Activated effector memory CD4-positive, alpha-beta T cell treated with anti-CD3 and anti-CD28 coated beads, Interleukin-2, amount 50 U/mL, for 16 hours (primary cell): ENCODE measurements at places on chromosomes 2 and 18.
A peak's percentile ranks its signal among the peaks of the same experiment; 100 is the strongest.

GRCh38 chr2:222313816-222314215, 15.0 kb upstream of the PAX3 start:
- no peak for DNase-seq

DNA sequence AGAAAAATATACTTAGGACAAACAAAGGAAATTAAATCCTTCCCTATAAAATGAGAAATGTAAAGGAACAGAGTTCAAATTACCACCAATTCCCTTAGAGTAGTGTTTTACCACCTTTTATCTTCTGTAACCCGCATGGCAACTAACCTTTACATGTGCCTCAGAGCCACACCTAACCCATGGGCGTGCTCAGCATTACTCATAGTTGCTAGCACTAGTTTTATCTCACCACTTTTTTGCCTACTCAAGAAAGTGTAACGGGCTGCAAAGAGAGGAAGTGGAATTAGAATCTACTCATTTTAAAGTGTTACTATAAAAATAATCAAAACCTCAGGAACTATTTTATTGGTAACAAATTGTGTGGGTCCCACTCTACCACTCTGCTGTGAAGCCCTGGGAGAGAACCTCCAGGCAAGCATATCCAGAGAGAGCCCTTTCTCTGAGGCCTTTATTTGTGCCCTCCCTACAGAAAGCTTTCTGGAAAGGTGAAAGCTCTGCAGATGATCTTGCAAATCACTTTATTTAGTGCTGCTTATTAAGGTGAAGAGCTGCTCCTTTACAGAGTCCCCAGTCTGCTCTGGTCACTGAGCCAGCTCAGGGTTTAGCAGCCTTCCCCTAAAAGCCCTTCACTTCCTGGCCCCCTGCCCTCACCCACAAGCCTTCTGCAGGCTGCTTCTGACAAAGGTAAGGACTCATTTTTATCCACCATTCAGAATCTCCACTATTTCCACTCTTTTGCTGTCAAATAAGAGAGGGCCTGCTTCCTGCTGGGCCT, 98.8 kb downstream of the TRABD2A start:
- peak; percentile 82 for DNase-seq

DNA sequence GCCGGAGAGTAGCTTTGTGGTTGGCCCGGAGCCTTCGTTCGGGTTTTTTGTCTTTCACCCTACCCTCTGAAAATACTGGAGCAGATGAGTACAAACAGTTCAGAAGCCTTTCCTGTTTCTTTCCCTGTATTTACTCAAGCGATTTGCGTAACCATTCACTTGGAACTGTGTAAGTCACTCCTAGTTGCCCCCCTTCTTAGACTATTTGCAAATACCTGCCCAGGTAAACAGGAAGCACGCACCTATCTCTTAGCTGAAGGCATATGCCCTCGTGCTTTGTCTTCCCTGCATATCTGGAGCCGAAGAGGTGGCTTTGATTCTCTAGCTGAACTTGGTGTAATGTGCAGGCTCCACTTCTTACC, 1.4 kb downstream of the KCNS3 start:
- no peak for DNase-seq

DNA sequence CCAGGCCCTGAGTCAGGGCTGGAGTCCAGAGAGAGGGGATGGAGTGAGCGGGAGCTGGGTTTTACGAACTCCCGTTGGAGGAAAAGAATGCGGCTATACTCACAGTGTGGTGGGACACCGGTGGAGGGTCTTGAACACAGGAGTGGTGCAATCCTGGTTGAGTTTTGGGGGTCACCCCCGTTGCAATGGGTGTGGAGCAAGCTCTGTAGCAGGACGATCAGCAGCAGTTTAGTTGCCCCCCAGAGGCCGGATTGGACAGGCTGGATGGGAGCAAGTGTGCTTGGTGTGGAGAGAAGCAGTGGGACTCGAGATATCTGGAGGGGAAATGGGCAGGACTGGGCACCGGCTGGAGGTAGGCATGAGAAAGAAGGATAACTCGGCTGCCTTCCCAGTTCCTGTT, 72.3 kb upstream of the TWIST2 start:
- DNase-seq = no peak

- no peak for DNase-seq
Observed at GRCh38 chr18:44687421-44687820, 6.7 kb downstream of the SETBP1 start.

GRCh38 chr2:108164318-108164717, 75.5 kb upstream of the SULT1C3 start:
- DNase-seq = no peak

DNA sequence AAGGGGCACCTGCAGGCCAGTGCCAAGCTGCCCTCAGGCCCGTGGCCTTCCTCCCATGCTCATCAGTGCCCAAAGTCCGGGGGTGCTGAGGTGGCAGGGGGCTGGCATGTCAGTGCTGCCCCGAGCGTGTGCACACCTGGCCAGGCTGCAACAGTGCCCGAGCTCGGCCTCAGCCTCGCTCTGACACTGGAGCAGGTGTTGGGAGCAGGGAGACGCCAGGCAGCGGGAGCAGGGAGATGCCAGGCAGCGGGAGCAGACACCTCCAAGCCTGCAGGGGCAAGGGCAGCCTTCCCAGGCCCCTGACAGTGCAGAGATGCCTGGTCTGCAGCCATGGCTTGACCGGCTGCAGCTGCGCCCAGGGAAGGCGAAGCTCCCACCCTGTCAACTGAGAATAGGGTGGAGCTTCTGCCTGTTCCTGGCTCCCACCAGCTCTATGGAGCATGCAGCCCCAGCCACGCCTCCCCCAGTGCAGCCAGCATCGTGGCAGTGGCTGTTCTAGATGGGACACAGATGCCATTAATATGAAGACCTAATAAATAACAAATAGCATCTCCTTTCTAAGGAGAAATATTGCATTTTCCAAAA, 82.4 kb downstream of the DTNB start:
- no peak for DNase-seq

DNA sequence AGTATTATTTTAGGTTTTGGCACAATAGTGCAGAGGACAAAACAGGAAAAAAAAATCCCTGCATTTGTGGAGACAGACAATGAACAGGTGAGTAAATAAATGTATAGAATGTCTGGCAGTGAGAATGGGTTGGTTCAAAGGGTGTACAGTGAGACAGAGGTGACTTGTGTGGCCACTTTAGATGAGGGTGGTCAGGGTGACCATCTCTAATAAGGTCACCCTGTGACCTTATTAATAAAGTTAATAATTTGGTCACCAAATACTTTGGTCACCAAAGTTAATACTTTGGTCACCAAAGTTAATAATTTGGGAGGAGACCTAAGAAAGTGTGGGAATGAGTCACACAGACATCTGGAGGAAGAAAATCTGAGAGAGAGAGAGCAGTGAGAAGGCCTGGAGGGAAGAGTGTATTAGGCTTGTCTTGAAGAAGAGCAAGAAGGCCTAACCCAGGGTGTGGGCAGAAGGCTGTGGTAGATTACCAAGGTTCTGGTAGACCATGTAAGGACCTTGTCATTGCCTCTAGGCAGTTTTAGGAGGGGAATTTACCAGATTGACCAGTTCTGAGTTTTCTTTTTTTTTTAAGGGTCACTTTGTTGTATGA, 1368.4 kb upstream of the CELF4 start:
- no peak for DNase-seq

- no peak for DNase-seq
Observed at GRCh38 chr2:37855283-37856041, 69.6 kb upstream of the RMDN2 start.

GRCh38 chr18:10454681-10455557, 484 bp downstream of the APCDD1 start:
- DNase-seq = no peak

- DNase-seq = no peak
Observed at GRCh38 chr2:54457323-54458023, 1.3 kb downstream of the SPTBN1 start.

- DNase-seq = no peak
Observed at GRCh38 chr18:26827581-26827980, 37.9 kb downstream of the AQP4 start.

DNA sequence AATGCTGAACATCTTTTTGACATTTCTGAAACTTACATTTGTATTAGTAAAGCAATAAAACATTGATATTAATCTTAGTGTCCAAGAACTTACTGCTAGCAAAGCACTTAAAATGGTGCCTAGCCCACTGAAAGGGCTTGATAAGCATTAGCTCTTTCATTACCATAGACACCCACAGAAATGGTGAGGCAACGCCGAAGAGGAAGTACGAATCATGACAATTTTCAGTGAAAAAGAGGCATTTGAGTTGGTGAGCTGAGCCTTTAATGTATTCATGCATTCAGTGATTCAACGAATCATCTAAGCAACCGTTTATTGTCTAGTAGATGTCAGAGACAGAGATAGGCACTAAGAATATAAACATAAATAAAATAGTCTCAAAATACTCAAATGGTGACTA, 101.1 kb downstream of the PIGN start:
- no peak for DNase-seq

GRCh38 chr2:42585779-42586178, 17.3 kb downstream of the MTA3 start:
- DNase-seq = no peak

GRCh38 chr18:35050028-35050546, 8.9 kb downstream of the MAPRE2 start:
- DNase-seq = no peak

- DNase-seq = no peak
Observed at GRCh38 chr2:104443145-104443544, 410.8 kb upstream of the POU3F3 start.

- no peak for DNase-seq
Observed at GRCh38 chr2:31129375-31130171, 8.7 kb downstream of the GALNT14 start.

DNA sequence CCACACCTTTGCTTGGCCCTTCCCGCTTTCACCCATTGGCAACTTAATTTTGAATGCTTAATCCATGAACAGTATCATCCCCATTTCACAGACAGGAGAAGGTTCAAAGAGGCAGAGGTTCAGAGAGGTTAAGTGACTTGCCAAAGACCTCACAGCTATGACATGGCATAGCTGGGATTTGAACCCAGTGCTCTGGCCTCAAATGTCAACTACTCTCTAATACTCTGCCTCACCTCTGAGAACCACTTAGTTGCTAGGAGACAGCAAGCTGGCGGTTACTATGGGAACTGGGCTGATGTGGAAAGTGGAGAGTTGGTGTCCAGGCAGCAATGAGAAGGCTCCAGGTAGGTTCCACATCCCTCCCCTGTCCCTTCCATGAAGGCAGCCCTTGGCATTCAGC, 15.8 kb upstream of the PRSS56 start:
- DNase-seq = no peak

DNA sequence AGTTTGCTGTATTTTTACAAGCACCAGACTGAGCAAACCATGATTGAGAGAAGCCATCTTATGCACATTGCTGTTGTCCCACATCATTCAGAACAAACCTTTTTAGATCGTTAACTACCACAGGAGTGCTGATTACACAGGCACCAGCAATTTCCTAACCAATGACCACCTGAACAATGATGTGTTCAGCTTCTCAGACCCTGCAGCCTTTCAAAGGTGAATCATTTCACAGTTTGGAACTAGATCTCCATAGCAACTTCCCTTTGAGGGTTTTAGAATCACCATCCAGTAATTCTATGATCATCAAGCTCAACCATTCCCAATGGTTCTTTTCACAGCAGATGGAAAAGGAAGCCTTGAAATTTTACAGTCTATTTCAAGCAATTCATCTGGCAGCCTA, 71.4 kb downstream of the OLA1 start:
- no peak for DNase-seq

- DNase-seq = no peak
Observed at GRCh38 chr2:72548081-72548764, 277.6 kb downstream of the EXOC6B start.

- no peak for DNase-seq
Observed at GRCh38 chr18:12741351-12741750, 38.5 kb downstream of the PSMG2 start.

- no peak for DNase-seq
Observed at GRCh38 chr18:13461469-13461868, 242.9 kb downstream of the LDLRAD4 start.

DNA sequence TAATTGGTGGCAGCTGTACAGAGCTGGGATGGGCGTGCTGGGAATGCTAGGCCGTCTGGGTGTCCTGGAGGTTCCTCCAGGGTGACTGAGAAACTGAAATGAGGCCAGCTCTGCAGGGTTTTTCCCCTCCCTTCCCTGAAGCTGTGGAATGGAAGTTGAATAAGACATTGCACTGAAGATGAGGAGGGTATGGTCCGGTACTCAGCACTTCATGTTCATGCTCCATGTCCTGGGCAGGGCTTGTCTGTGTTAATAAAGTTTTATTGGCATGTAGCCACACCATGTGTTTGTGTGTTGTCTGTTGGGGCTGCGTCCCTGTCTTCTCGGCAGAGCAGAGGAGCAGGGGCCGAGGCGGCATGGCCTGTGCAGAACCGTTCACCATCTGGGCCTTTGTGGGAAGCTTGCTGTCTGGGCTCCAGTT, 154.0 kb downstream of the LDLRAD4 start:
- DNase-seq = no peak

GRCh38 chr18:79685281-79685680, 5.7 kb downstream of the CTDP1 start:
- DNase-seq = no peak

DNA sequence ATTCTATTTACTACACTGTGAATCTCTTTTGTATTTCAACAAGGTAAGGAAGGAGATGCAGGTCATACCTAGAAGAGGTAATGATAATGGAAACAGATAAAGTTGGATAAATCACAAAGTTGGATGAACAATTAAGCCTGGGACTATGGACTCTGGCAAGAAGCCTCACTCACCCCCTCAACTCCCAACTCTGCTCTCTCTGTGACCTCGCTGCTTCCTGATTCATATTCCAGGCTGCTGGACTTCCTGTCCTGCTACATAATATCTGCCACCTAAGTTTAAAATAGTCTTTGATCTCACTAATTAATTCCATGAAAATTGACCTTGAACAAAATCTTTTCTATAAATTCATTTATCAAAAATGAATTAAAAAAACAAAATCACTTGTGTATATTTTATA, 215.3 kb downstream of the CALCRL start:
- DNase-seq = no peak

GRCh38 chr18:77140439-77141109, 8.0 kb upstream of the MBP start:
- peak; percentile 80 for DNase-seq

- no peak for DNase-seq
Observed at GRCh38 chr2:48844417-48845155, 89.1 kb upstream of the LHCGR start.

GRCh38 chr2:74313497-74313896, 29.7 kb downstream of the SLC4A5 start:
- DNase-seq = no peak

- DNase-seq = no peak
Observed at GRCh38 chr2:105864262-105864661, 119.5 kb downstream of the NCK2 start.

DNA sequence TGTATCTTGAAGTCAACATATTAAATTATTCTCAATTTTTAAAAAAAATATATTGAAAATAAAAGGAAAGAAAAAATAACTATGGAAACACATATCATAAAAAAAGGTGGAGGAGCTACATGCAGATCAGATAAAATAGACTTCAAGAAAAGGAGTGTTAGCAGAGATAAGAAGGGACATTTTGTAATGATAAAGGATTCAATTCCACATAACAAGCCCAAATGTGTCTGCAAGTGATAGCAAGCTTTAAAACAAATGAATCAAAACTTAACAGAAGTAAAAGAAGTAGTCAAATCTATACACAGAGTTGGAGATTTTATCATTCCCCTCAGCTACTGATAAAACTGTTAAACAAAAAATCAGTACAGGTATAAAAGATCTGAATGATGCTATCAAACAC, 74.9 kb downstream of the TTC32 start:
- DNase-seq = no peak
